Activated naive CD8-positive, alpha-beta T cell treated with anti-CD3 and anti-CD28 coated beads, Interleukin-2, amount 50 U/mL, for 24 hours (primary cell): ENCODE measurements at places on chromosomes 5 and 9.

- no peak overlapping the region for H3K4me3 ChIP-seq
- H3K36me3 ChIP-seq: no peaks in the 10 kb centered on the region
- no peaks in the 10 kb centered on the region for H3K27me3 ChIP-seq
- no peak for DNase-seq
- peaks cover 10% of the 10 kb centered on the region for H3K4me1 ChIP-seq
- H3K27ac ChIP-seq: no peak overlapping the region
Measured at GRCh38 chr5:174459832-174460448, 264.4 kb upstream of the MSX2 start.

DNA sequence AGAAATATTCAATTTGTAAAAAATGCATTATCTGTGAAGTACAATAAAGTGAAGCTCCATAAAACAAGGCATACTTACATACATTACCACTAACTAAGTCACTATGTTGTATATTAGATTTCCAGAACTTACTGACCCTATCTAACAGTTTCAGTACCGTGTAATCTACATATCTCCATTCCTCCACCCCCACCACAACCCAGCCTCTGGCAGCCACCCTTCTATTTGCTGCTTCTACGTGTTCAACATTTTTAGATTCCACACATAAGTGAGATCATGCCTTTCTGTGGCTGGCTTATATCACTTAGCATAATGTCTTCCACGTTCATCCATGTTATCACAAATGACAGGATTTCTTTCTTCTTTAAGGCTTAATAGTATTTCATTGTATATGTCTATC is 15.1 kb upstream of the HSDL2 start:
- peaks cover 2% of the 10 kb centered on the region for H3K36me3 ChIP-seq
- H3K4me1 ChIP-seq: peaks cover 18% of the 10 kb centered on the region
- H3K4me3 ChIP-seq: no peak overlapping the region
- DNase-seq: no peak
- no peak overlapping the region for H3K27ac ChIP-seq

DNA sequence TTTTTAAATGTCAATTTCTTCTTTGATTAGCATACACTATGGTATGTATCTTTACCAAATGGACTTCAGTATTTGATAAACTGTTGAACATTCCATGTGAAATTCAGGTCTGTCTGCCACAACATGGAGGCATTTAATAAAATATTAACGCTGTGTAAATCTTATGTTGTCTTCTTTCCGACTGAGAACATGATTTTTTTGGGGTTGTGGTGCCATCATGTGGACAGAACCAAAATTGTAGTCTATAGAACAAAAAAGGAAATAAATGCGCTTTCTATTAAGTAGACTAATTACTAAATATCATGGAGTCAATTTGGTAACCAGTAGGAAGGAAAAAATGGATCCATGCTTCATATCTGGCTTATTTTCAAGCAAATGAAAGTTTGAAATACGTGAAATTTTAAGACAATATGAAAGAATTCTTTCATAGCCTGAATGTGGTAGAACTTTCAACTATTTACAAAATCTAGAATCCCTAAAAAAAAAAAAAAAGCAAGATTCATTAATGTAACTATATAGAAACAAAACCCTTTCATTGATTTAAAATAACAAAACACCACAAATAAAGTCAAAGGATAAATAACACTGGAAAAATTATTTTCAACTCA is 2.8 kb upstream of the PLK2 start:
- H3K27ac ChIP-seq: no peak overlapping the region
- no peak overlapping the region for H3K4me3 ChIP-seq
- H3K36me3 ChIP-seq: no peaks in the 10 kb centered on the region
- H3K4me1 ChIP-seq: peaks cover 14% of the 10 kb centered on the region
- DNase-seq: peak; percentile 17

DNA sequence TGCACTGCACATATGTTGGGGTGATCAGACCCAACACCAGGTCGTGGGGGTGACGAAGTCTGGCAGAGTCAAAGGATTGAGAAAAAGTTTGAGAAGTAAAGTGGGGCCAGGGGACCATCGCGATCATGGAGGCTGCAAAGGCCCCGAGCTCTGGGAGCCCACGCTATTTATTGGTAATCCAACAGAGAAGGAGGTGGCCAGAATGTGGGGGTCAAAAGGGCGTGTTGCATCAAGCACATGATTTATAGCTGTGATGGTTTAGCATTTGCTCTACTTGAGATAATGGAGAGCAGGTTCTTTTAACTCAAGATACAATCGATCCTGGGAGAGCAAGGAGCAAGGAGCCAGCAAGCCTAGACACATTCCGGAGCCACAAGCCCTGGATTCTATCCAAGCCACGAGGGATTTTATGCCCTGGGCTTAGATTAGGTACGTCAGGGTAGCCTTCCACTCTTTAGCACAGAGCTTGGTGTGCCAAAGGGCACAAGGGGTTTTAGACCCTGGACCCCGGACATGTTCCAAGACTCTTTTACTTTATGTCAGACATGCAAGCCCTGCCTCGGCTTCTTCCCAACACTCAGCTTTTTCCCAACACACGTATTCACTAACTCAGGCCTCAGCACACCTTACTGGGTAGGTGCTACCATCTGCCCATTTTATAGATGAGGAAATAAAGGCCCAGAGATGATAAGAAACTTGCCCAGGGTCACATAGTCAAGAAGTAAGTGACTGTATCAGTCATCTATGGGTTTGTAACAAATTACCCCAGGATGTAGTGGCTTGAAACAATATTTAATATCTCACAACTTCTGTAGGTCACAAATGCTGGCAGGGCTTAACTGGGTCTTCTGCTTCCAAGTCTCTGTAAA is 39.5 kb downstream of the NSUN2 start:
- H3K36me3 ChIP-seq: peaks cover 25% of the 10 kb centered on the region
- no peak for DNase-seq
- H3K4me1 ChIP-seq: no peaks in the 10 kb centered on the region

DNA sequence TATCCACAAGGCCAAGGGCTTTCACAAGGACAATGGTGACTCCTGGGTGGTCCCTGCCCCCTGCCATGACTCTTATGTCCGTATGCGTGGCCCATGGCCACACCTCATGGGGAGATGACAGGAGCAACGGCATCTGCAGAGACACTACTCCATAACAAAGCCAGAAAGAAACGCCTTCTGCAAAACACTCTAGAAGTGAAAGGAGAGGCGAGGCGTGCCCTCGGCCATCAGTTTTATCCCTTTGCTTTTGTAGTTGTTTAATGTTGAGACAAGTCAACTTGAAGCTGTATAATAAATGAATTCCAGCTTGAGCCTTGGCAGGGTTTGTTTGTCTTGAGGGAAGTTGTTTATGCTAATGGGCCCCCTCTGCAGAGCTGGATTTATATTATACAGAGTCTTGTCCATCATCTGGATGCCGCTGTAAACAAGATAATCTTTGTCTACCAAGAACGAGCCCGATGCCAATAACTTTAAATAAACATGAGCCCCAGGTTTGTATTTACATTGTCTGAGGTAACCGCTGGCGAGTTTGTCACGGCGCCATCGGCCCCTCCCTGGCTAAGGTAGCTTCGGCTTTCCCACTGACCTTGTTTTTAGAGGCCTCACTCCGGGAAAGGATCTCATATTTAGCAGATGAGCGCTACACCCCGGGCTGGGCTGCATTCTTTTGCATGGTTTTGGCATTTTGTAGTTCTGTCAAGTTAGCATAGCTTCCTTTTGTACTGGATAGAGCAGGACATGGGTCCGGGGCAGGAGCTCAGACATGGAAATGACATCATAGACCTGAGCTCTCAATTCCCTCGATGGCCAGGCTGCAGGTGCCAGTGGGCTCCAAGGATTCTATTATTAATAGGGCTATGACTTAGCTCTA is 165.3 kb downstream of the ERCC6L2 start:
- peaks cover 1% of the 10 kb centered on the region for H3K4me1 ChIP-seq
- H3K4me3 ChIP-seq: no peak overlapping the region
- DNase-seq: no peak
- peaks cover 12% of the 10 kb centered on the region for H3K36me3 ChIP-seq
- no peak overlapping the region for H3K27ac ChIP-seq
- no peaks in the 10 kb centered on the region for H3K27me3 ChIP-seq

DNA sequence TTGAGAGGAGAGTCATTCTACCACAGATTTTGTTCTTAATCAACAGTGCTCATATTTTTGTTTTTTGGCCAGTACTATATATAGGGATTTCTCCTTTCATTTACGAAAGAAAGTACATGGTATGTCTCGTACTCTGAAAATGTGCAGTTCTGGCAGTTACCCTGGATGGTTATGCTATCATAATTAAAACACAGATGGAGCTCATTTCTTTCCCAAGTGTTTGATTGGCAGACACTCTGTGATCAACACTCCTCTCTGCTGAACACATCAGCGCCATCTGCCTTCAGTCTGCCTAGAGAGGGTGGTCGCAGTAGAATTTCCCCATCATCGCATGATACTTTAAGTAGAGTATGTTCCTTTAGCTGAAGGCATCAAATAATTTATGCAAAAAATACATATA is 64.5 kb downstream of the PAM start:
- no peak for DNase-seq
- H3K27ac ChIP-seq: no peak overlapping the region
- peaks cover 11% of the 10 kb centered on the region for H3K36me3 ChIP-seq
- no peaks in the 10 kb centered on the region for H3K27me3 ChIP-seq
- peaks cover 38% of the 10 kb centered on the region for H3K4me1 ChIP-seq
- H3K4me3 ChIP-seq: no peak overlapping the region

DNA sequence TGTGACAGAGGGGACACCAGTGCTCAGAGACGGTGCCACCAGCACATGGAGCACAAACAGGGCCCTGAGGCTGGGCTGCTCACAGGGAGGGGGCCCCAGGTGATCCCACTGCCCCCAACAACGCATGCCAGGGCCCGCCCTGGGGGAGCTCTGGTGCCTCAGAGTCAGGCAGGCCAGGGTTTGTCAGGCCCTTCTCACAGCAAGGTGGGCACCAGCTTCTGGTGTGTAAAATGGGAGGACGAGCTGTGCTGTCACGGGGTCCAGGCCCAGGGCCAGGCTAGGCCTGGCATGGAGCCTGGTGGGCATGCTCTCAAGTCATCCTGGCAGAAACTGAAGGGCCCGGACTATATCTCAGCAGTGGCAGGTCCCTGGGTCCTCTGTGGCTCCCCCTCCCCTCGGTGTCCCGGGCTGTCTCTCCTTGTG is 34.5 kb downstream of the PRRT1B start:
- H3K4me1 ChIP-seq: peaks cover 26% of the 10 kb centered on the region
- no peaks in the 10 kb centered on the region for H3K27me3 ChIP-seq
- H3K36me3 ChIP-seq: peaks cover 22% of the 10 kb centered on the region
- no peak overlapping the region for H3K4me3 ChIP-seq

DNA sequence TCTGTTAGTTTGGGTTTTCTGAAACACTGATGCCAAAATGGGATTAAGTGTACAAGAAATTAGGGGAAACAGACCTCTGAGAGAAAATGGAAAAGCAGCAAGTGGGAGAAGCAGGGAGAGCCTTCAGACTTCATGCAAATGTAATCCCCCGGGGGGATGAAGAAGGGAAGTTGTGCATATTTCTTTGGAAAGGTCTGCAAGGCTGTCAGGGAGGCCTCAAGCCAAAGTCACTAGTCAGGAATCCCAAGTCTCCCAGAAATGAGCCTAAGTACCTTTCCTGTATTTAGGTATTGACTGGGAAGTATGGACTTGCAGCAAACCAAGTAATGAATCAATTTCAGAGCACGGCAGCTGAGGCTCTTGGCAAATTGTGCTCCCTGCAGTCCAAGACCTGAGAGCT is 2.2 kb downstream of the FTMT start:
- no peaks in the 10 kb centered on the region for H3K36me3 ChIP-seq
- no peak for DNase-seq
- no peaks in the 10 kb centered on the region for H3K4me1 ChIP-seq

- peak overlapping the region; percentile 87 for H3K27ac ChIP-seq
- peaks cover 82% of the 10 kb centered on the region for H3K4me1 ChIP-seq
- peaks cover 40% of the 10 kb centered on the region for H3K36me3 ChIP-seq
- H3K4me3 ChIP-seq: peak overlapping the region; percentile 91
- DNase-seq: peak; percentile 89
Measured at GRCh38 chr5:177429248-177430040, 3.0 kb downstream of the GRK6 start.

GRCh38 chr5:36494841-36495601 is 111.4 kb upstream of the SLC1A3 start:
- no peak overlapping the region for H3K27ac ChIP-seq
- peaks cover 8% of the 10 kb centered on the region for H3K27me3 ChIP-seq
- no peak overlapping the region for H3K4me3 ChIP-seq
- DNase-seq: no peak
- no peaks in the 10 kb centered on the region for H3K4me1 ChIP-seq

- H3K27me3 ChIP-seq: no peaks in the 10 kb centered on the region
- DNase-seq: no peak
- H3K27ac ChIP-seq: peak overlapping the region; percentile 86
- H3K36me3 ChIP-seq: peaks cover 10% of the 10 kb centered on the region
- peaks cover 53% of the 10 kb centered on the region for H3K4me1 ChIP-seq
Measured at GRCh38 chr9:116686693-116687073, 422 bp upstream of the TRIM32 start.

DNA sequence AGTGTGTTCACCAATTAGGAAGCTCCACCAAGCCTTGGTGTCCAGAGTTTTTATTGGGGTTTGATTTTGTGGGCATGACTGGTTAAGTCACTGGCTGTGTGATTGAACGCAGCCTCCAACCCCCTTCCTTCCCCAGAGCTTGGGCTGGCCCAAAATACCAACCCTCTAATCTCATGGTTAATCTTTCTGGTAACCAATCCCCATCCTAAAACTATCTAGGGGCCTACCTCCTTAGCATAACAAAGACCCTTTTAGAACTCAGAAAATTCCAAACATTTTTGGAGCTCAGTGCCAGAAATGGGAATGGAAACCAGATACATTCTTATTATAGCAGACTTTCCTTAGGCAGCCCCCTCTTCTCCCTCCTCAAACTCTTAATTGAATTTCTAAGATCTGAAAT is 35.9 kb upstream of the HRH2 start:
- no peak for DNase-seq
- H3K27me3 ChIP-seq: peaks cover 3% of the 10 kb centered on the region
